Metanephros (tissue), 2 donors: ENCODE measurements at places on chromosomes 16 and 17. TPM values are rescaled to one million over a fixed set of nuclear protein-coding genes. Genes with fewer than 3 reads are reported as not detected.

Gene ZFPM1
- total RNA-seq = 2.8 TPM

Gene MT1A
- not detected for total RNA-seq

Gene ITGB4
- 9.5 TPM for total RNA-seq

Gene KCNAB3
- total RNA-seq = 4.1 TPM

Gene IRX3
- total RNA-seq = 18.9 TPM

Gene ACSM2B
- 77.8 TPM for total RNA-seq

Gene FOXL1
- total RNA-seq = 16.1 TPM

Gene XYLT1
- total RNA-seq = 17.7 TPM

Gene PABPN1L
- not detected for total RNA-seq

Gene MYH8
- 1,213 TPM for total RNA-seq

Gene C1QTNF1
- total RNA-seq = 8.8 TPM

Gene CD300E
- 1.1 TPM for total RNA-seq

Gene CMTM2
- 0.93 TPM for total RNA-seq

Gene SCGB1C2
- not detected for total RNA-seq

Gene OR2C1
- 1.3 TPM for total RNA-seq

Gene DHODH
- 13.0 TPM for total RNA-seq

Gene SOST
- 12.2 TPM for total RNA-seq

Gene TRIM25
- 16.9 TPM for total RNA-seq

Gene DNAAF8
- 1.1 TPM for total RNA-seq
